Activated CD8-positive, alpha-beta memory T cell treated with anti-CD3 and anti-CD28 coated beads for 1 hour (primary cell): ENCODE measurements at places on chromosomes 12 and 14.

DNA sequence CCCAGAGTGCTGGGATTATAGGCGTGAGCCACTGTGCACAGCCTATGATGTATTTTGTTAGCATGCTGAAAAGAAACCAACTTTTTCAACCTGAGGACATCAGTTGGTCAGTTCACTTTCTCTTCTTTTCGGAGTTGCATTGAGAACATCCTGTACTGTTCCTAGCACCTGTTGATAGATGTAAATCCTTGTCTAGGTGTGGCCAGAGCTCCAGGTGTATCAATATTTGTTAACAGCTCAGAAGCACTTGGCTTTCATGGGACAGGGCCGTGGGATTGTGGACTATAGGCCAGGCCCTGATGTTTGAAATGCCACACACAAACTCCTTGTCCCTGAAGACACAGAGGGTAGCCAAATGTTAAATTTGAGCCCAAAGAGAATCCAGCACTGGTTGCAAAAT lies 14.9 kb downstream of the HCAR2 start:
- DNase-seq: no peak

- no peak for DNase-seq
These were observed 26.8 kb downstream of the NCKAP5L start for GRCh38 chr12:49801141-49802063.

GRCh38 chr14:32693114-32693513 lies 245.6 kb upstream of the NPAS3 start:
- no peak for DNase-seq

DNA sequence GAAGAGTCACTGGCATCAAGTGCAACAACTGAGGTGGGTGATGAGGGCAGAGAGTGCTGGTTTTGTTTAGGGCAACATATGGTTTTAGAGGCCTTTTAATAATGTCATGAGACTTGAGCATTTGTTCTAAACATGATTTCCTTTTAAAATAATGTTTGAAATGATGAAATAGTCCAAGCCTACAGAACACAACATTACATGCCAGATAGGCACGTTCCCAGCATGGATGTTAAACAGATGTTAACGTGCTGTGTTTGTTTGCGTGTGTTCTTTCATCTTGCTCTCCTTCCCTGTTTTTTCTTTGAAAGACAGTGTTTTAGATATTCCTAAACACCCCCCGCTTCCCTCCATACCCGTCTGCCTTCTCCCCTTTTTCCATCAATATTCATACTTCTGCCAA lies 82.3 kb downstream of the RGS6 start:
- no peak for DNase-seq

- no peak for DNase-seq
These were observed 15.3 kb upstream of the CNOT2 start for GRCh38 chr12:70227911-70228310.
